ENCODE measurements at places on chromosomes 16 and 17.

- DNase-seq, result no peak
Observed at GRCh38 chr16:65268331-65268730, 146.5 kb upstream of the CDH11 start.

DNA sequence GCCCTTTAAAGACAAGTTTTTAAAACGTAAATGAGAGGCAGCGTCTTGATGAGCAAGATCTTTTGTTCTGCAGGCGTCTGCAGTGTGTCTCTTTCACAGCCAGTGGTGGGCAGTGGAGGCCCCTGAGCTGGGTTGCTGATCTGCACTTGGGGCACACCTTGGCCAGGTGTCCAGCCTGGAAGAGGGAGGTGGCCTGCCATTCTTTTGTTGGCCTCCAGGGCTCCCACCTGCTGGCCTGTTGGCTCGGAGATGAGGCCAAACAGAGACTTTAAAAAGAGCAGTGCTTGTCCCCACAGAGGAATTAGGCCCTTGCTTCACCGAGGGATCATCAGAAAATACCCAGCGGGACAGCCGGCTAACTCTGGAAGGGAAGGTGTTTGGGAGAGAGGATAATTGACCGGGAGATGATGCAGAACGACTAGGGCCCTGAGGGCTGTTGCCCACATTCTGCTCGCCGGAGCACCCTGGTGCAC is 145.9 kb upstream of the PLCG2 start:
- DNase-seq, result no peak

- no peak for DNase-seq
Observed at GRCh38 chr16:24753437-24753836, 24.0 kb downstream of the TNRC6A start.

- DNase-seq, result no peak
Observed at GRCh38 chr16:75471723-75472633, 7.5 kb upstream of the TMEM170A start.

GRCh38 chr17:78249818-78250806 is 18.7 kb downstream of the TMEM235 start:
- no peak for DNase-seq

DNA sequence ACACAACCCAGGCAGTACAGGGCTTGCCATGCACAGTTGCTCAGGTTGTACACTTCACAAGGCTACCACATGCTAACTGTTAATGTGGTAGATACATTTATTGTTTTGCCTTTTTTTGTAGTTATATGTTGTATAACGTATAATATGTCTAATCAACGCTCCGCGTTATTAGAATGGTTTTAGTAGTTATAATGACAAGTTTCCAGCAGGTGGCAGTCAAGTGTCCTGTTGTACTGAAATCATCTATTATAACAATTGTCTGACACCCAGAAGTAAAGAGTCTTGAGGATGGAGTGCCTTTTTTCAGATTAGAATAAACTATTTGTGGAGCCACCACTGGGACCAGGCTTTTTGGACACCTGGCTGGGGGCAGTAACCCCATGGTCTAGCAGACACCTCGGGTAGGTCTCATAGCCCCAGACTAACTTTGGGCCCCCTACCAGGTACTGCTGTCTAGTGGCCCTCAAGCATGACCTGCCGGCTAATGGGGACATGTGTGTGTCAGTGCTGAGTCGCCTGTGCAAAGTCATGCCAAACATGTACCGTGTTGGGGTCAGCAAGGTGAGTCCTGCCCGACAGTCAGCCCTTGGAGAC is 32.8 kb downstream of the MYO15A start:
- no peak for DNase-seq

Data from activated gamma-delta T cell (primary cell).